Activated B cell treated with CpG ODN at 0.5 μM for 24 hours (primary cell): ENCODE measurements at places on chromosomes 4 and X. TPM values are rescaled to one million over a fixed set of nuclear protein-coding genes. Genes with fewer than 3 reads are reported as not detected.

DNA sequence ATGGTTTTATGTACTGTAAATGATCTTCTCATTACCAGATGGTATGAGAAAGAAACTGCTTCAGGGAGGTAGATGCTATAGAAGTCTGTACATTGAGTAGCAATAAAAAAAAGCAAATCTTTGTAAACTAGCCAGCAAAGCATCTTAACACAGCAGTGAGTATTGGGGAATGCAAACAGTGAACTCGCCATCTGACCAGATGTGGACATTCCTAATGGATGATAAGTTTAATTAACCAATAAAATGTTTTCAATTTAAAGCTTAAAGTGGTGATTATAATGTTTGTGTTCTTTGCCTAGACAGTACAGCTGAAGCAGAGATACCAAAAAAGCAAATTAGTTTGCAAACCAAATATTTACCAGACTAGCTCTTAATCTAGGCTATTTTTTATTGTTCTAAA is 1144.2 kb downstream of the FAT4 start:
- no peak for DNase-seq

Gene ADH1A
- not detected in 2 replicates for total RNA-seq

- no peak for DNase-seq
Observed at GRCh38 chrX:77434962-77435361, 12.2 kb upstream of the FGF16 start.

Gene PRSS12
- total RNA-seq = not detected in 2 replicates

- no peak for DNase-seq
Observed at GRCh38 chr4:85886665-85887064, 411.7 kb downstream of the ARHGAP24 start.

GRCh38 chr4:10981576-10981975 is 297.0 kb upstream of the CLNK start:
- no peak for DNase-seq

Gene CT45A3
- total RNA-seq = not detected in 2 replicates

Gene ATP1B4
- not detected in 2 replicates for total RNA-seq
